ENCODE measurements at places on chromosomes 2 and 18. TPM values are rescaled to one million over a fixed set of nuclear protein-coding genes. Genes with fewer than 3 reads are reported as not detected.

The LYG1 gene
- total RNA-seq, result 2.1 TPM

The PRSS56 gene
- 1.5 TPM for total RNA-seq

The TSN gene
- total RNA-seq, result 50.1 TPM

The LHCGR gene
- 0.79 TPM for total RNA-seq

The ALPG gene
- not detected for total RNA-seq

The TTR gene
- 7,204 TPM for total RNA-seq

The SIX3 gene
- total RNA-seq, result not detected

The HOXD12 gene
- total RNA-seq, result not detected

All from spinal cord (tissue), 10 donors.